Activated CD4-positive, CD25-positive, alpha-beta regulatory T cell treated with anti-CD3 and anti-CD28 coated beads, Interleukin-2, amount 50 U/mL, for 24 hours (primary cell): ENCODE measurements at places on chromosomes 5 and 9.

DNA sequence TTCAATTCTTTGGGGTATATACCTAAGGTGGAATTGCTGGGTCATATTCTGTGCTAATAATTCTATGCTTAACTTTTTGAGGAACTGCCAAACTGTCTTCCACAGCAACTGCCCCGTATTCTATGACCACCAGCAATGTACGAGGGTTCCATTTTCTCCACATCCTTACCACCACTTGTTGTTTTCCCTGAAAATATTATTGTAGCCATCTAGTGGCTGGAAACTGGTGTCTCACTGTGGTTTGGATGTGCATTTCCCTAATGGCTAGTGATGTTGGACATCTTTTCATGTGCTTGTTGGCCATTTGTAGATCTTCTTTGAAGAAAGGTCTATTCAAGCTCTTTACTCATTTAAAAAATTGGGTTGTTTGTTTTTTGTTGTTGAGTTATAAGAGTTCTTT is 30.7 kb downstream of the MSX2 start:
- ATAC-seq, result no peak

- ATAC-seq, result no peak
Measured at GRCh38 chr9:116298249-116298648, 144.7 kb downstream of the PAPPA start.

DNA sequence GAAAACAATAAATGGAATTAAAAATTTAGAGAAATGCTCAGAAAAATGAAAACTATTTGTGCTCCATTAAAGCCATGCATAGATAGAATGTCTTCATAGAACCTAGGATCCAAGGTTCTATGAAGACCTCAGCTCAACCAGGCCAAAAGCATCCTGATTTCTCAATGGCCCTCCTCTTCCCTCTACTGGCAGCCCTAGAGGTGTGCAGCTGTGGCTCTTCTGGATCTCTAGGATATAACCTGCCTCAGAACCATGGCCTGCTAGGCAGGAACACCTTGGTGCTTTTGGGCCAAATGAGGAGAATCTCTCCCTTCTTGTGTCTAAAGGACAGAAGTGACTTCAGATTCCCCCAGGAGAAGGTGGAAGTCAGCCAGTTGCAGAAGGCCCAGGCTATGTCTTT is 15.1 kb downstream of the IFNA1 start:
- ATAC-seq, result no peak

GRCh38 chr5:132777209-132778069 is at the start of gene SEPTIN8:
TSS of gene SEPTIN8 (minus strand) at chr5:132777239. CDS start at chr5:132777137, 102 bp downstream.
- peak; percentile 67 for ATAC-seq

GRCh38 chr5:10533226-10533625 is 30.6 kb upstream of the ANKRD33B start:
- no peak for ATAC-seq

- ATAC-seq, result no peak
Measured at GRCh38 chr9:113569472-113570060, 106.0 kb downstream of the RGS3 start.

DNA sequence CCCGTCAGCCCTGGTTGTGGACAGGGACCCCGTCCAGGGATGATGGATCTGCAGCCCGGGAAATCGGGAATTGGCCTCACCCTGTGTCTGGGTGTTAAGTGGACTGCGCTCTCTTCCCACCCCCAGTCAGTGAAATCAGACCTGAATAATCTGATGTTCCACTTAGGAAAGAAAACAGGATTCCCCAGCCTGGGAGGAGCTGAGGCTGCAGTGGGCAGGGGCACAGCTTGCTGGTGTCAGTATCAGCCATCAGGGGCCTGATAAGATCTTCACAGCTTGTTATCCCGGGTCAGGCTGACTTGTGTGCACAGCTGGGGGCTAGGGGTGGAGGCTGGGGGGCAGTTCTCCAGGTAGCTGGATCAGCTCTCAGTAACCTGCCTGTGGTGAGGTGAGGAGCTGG is 29.1 kb downstream of the LMX1B start:
- ATAC-seq, result no peak

DNA sequence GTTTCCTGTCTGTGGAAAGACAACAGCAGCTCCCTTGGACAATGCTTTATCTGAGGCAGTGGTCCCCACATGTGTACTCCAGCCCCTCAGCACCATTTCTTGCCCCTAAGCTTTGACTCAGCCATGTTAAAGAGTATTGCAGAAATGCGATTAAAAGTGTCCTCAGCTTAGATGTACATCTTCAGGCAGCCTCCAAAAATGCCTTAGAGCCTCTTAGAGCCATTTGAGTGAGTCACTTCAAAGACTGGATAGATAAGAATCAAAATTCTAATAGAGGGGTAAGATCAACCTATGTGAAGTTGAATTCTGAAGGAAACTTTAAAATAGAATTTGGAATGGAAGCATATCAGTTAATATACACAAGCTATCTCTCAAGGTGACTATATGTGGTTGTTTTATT is 296.3 kb downstream of the ADAMTS6 start:
- ATAC-seq, result no peak

- no peak for ATAC-seq
Measured at GRCh38 chr5:86118542-86118941, 499.2 kb upstream of the COX7C start.

DNA sequence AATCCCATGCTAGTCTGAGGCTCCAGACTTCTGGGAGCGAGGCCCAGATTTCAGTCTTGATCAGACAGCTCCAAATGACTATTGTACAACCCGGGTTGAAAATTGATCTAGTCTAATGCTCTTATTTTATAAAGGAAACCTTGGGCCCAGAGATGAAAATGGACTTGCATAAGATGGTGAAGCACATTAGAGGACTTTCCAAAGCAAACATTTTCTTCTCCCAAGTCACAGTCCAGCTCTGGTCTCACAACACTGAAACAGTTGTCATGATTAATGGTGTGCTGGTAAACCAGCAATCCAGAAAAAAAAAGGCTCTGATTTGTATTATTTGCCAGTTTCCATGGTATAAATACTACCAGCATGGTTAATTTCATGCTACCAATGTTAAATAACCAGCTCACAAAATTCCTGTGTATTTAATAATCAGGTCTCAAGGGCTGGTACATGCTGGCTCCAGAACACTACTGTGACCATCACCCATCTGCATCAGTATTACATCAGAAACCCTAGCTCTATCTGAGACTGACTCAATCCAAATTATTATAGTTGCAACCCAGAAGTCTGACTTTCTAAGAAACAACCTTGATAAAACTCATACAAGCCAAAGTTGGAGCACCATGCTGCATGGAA is 32.5 kb upstream of the ABLIM3 start:
- no peak for ATAC-seq

- ATAC-seq, result no peak
Measured at GRCh38 chr9:76591256-76591950, 132.4 kb downstream of the GCNT1 start.

DNA sequence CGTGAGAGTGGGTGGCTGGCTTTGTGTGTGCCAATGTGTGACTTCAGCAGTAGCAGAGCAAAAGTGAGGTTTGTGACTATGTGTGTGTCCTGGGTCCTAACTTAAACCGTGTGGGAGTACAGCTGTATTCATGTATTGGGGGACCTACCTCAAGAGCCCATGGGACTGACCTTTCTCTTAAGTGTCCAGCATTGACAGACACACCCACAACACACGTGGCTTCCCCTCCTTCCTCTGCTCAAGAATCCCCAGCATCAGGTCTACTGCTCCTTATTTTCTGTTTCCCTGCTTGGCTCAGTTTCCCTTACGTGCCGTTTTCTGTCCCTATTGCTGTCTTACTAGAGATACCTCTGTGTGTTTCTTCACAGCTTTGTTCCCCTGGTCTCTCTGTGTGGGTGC is 616 bp downstream of the IL11RA start:
- no peak for ATAC-seq

GRCh38 chr9:137402746-137403145 is 20.2 kb downstream of the EXD3 start:
- ATAC-seq, result no peak

DNA sequence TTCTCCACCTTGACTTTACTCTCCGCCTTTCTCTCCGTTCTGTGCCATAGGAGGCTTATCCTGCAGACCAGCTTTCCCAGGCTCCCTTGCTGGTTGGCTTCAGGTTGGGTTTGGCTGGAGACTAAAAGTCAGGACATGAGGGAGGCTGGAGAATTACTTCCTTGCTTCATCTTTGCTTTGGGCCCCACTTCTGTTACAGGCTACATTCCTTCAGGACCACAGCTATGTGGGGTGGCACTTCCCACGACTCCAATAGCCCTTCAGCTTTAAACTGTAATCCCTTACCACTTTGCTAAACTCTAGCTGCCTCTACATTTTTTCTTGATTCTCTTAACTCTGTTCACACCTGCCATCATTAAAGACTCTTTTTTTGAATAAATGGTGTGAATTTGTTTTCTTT is 186.7 kb upstream of the NR4A3 start:
- no peak for ATAC-seq

- ATAC-seq, result no peak
Measured at GRCh38 chr9:125587819-125588460, 119.1 kb downstream of the MAPKAP1 start.

- no peak for ATAC-seq
Measured at GRCh38 chr5:180603076-180603594, 11.8 kb upstream of the SCGB3A1 start.

- no peak for ATAC-seq
Measured at GRCh38 chr9:91623004-91623403, 199.4 kb upstream of the NFIL3 start.

GRCh38 chr5:73564018-73564417 is 1.4 kb downstream of the ANKRA2 start:
- ATAC-seq, result no peak

GRCh38 chr5:172403817-172404216 is 50.5 kb downstream of the SH3PXD2B start:
- no peak for ATAC-seq

- peak; percentile 42 for ATAC-seq
Measured at GRCh38 chr5:151020304-151021110, at the start of gene GPX3. TSS of gene GPX3 (plus strand) at chr5:151020591. CDS start at chr5:151020655, 64 bp downstream.

GRCh38 chr9:98263482-98264357 is 8.3 kb upstream of the TBC1D2 start:
- peak; percentile 96 for ATAC-seq

DNA sequence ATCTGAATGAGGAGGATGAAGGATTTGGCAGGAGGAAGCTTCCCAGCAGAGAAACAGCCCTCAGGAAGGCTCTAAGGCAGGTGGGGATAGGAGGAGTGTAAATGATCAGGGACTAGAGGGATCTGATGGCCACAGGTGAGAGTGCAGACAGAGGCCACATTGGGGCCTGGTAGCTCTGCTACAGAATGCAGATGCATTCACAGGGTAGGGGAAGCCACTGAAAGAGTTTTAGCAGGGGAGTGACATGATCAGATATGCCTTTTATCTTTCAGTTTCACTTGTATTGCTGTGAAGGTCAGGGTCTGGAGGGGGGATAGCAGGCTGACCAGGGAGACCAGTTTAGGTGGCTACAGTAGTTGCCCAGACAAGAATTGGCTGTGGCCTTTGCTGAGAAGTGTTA is 3.0 kb downstream of the TXNDC15 start:
- no peak for ATAC-seq

DNA sequence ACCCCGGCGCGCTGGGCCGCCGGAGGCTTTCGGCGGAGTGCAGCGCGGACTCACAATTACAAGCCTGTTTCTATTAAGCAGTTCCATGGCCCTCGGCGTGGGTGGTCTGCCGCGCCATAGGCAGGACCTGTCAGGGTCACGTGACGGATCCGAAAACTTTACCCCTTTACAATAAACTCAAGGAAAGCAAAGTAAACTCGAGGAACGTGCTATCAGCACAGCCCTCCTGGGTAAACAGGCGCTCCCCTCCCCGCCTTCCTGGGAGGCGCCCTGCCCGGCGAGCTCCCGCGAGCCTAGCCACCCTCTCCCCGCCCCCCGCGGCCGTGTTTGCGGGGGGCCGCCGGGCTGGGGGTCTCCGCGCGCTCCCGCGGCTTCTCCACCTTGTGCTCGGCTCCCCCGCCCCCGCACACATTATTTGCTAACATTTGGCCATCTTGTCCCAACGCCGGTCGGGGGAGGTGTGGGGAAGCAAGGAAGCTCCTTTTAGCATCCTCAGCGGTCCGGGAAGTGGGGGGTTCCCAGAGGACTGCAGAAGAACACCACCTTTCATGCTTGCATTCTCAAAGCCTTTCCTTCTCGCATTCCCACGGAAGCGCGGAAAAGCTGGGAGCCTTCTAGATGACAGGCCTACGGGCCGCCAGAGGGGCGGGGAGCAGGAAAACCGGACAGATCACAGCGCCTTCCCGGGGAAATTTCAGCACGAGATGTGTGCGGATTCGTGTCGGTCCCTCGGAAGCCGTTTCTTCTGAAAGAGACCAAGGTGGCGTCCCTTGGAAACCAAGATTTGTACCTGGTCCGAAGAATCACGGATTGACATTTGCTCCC is at the start of gene PTCH1:
Gene PTCH1 (minus strand): TSS at position 238 of the 825 bp plus-strand sequence.
- peak; percentile 49 for ATAC-seq

DNA sequence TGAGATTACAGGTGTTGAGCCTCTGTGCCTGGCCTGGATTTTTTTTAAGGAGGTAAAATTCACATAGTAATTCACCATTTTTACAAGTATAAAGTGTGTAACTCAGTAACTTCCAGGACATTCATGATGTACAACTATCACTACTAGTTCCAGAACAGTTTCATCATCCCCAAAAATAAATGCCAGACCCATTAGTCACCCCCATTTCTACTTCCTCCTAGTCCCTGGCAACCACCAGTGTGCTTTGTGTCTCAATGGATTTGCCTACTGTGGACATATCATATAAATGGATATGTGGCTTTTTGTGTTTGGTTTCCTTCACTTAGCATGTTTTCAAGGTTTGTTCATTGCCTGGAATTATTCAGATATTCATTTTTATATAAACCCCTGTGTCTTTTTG is 72.5 kb upstream of the PANK3 start:
- ATAC-seq, result no peak

- no peak for ATAC-seq
Measured at GRCh38 chr9:38319496-38320173, 72.9 kb upstream of the ALDH1B1 start.

GRCh38 chr9:18700714-18701113 is 226.8 kb downstream of the ADAMTSL1 start:
- no peak for ATAC-seq

DNA sequence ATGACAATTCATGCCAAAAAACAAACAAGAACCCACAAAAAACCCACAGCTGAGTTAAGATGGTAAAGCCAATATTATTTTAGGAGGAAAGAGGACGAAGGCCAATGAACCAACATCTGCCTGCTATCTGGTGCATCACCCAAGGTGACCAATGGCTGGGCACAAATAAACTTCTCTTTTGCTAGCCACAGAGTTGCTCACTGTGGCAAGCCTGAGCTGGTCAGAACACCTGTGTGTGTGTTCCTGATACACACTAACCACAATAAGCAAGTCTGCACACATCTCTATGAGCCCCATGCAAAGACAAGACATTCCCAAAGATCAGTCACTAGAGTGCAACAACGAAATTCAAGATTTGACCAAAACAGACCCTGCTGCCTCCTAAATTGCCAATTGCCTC is 63.1 kb downstream of the RNF38 start:
- ATAC-seq, result no peak

GRCh38 chr5:178338750-178339144 is 106.1 kb upstream of the PHYKPL start:
- no peak for ATAC-seq

DNA sequence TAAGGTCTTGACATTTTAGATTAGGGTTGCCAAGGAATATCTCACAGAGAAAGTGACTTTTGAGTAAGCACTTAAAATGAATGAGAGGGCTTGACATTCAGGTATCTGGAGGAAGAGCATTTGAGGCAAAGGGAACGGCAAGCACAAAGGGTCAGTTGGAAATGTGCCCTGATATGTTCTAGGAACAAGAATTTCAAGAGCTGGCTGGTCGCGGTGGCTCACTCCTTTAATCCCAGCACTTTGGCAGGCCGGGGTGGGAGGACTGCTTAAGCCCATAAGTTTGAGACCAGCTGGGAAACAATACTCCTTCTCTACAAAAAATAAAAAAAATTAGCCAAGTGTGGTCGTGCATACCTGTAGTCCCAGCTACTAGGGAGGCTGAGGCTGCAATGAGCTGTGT is 16.5 kb downstream of the KIAA1958 start:
- ATAC-seq, result no peak
